ENCODE measurements at places on chromosomes 4 and X. TPM values are rescaled to one million over a fixed set of nuclear protein-coding genes. Genes with fewer than 3 reads are reported as not detected.
A peak's percentile ranks its signal among the peaks of the same experiment; 100 is the strongest.

GRIA2 gene
- 0.54 TPM for total RNA-seq

TRIM2 gene
- total RNA-seq = 122 TPM

CXorf65 gene
- total RNA-seq = 3.0 TPM

ADH1C gene
- total RNA-seq = 9.3 TPM

APELA gene
- 0.25 TPM for total RNA-seq

NEUROG2 gene
- total RNA-seq = not detected

SPINK2 gene
- 1.0 TPM for total RNA-seq

GRCh38 chr4:140851804-140852203 lies 95.6 kb upstream of the TBC1D9 start:
- no peaks in the 10 kb centered on the region for H3K27me3 ChIP-seq
- no peak overlapping the region for H3K27ac ChIP-seq
- no peaks in the 10 kb centered on the region for H3K36me3 ChIP-seq
- no peak for DNase-seq
- no peaks in the 10 kb centered on the region for H3K4me1 ChIP-seq
- no peak overlapping the region for H3K4me3 ChIP-seq

GRCh38 chr4:176830971-176831370 lies 38.2 kb upstream of the VEGFC start:
- H3K36me3 ChIP-seq = no peaks in the 10 kb centered on the region
- no peak overlapping the region for H3K4me3 ChIP-seq

- no peak for DNase-seq
- no peaks in the 10 kb centered on the region for H3K27me3 ChIP-seq
- no peaks in the 10 kb centered on the region for H3K4me1 ChIP-seq
- H3K4me3 ChIP-seq = no peak overlapping the region
Observed at GRCh38 chr4:46270986-46271596, 118.8 kb downstream of the GABRA2 start.

DNA sequence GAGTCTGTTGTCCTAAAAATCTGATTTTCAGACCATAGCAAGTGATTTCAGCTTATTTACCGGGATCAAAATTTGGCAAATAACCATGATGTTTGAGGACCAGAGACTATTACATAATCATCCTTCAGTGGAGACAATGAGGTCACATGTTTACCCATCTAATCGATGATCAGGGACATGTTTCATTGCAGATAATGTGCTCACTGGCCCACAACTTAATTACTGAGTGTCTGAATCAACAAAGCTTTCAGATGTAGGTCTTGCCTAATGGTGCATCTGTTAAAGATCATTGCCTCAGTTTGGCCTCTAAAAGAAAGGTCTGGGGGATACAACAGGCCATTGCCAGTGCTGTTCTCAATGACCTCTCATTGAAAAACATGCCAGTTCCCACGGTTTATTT lies 42.8 kb upstream of the KLHL34 start:
- no peaks in the 10 kb centered on the region for H3K36me3 ChIP-seq
- H3K4me1 ChIP-seq = no peaks in the 10 kb centered on the region
- no peak for DNase-seq
- H3K4me3 ChIP-seq = no peak overlapping the region
- peaks cover 3% of the 10 kb centered on the region for H3K27me3 ChIP-seq

- no peak overlapping the region for H3K27ac ChIP-seq
- H3K4me3 ChIP-seq = no peak overlapping the region
- no peaks in the 10 kb centered on the region for H3K4me1 ChIP-seq
- H3K36me3 ChIP-seq = no peaks in the 10 kb centered on the region
Observed at GRCh38 chr4:176538217-176538925, 218.6 kb downstream of the SPCS3 start.

DNA sequence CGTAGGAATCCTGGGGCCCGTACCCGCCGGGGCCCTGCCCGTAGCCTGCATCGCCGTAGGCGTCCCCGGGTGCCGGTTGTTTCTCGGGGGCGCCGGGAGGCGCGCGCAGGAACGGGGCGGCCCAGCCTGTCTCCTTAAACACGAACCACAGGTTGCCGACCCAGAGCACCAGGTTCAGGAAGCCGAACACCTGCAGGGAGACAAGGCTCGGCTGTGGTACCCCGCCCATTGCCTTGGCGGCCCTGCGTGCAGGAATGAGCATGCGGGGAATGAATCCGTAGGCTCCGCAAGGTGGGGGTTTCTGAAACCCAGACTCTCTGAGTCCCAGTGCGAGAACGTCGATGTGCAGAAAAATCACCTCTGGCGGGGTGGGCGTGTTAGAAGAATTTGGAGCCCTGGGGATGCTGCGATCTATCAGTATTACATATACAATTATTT lies 5.4 kb upstream of the PRICKLE3 start:
- no peaks in the 10 kb centered on the region for H3K36me3 ChIP-seq
- H3K4me1 ChIP-seq = no peaks in the 10 kb centered on the region
- peak overlapping the region; percentile 67 for H3K27ac ChIP-seq
- no peaks in the 10 kb centered on the region for H3K27me3 ChIP-seq

DNA sequence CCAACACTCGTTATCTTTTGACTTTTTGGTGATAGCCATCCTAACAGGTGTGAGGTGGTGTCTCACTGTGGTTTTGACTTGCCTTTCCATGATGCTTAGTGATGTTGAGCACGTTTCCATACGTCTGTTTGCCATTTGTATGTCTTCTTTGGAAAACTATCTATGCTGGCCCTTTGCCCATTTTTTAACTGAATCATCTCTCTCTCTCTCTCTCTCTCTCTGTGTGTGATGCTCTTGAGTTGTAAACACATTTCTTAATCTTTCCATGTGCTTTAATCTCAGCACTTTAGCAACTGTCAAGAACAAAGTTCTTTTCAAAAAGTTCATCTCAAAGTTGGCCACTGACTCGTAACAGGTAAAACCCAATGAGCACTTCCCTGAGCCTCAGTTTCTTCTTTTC lies 10.5 kb downstream of the SORBS2 start:
- H3K4me3 ChIP-seq = no peak overlapping the region
- no peaks in the 10 kb centered on the region for H3K27me3 ChIP-seq
- H3K27ac ChIP-seq = no peak overlapping the region
- H3K4me1 ChIP-seq = peaks cover 8% of the 10 kb centered on the region
- H3K36me3 ChIP-seq = no peaks in the 10 kb centered on the region
- no peak for DNase-seq

DNA sequence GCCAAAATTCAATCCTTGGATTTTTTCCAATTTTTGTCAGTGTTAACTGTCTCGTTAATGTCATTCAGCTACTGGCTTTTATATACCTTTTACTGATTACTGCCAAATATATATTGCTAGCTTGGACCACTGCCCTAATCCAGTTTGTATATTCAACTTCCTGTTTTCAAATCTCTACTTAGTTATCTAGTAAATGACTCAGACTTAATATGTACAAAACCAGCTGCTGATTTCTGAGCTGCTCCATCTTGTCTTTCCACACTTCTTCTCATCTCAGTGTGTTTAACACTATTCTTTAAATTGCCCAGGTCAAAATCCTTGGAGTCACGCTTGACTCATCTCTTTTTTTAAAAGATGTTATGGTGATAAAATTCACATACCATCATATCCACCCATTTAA lies 1196.7 kb downstream of the RAPGEF2 start:
- no peaks in the 10 kb centered on the region for H3K27me3 ChIP-seq
- no peak overlapping the region for H3K27ac ChIP-seq
- DNase-seq = no peak
- H3K4me1 ChIP-seq = no peaks in the 10 kb centered on the region
- no peak overlapping the region for H3K4me3 ChIP-seq
- H3K36me3 ChIP-seq = no peaks in the 10 kb centered on the region

- H3K36me3 ChIP-seq = no peaks in the 10 kb centered on the region
- no peaks in the 10 kb centered on the region for H3K4me1 ChIP-seq
- peak; percentile 54 for DNase-seq
- peaks cover 17% of the 10 kb centered on the region for H3K27me3 ChIP-seq
Observed at GRCh38 chr4:107034996-107035818, 906 bp downstream of the DKK2 start.

DNA sequence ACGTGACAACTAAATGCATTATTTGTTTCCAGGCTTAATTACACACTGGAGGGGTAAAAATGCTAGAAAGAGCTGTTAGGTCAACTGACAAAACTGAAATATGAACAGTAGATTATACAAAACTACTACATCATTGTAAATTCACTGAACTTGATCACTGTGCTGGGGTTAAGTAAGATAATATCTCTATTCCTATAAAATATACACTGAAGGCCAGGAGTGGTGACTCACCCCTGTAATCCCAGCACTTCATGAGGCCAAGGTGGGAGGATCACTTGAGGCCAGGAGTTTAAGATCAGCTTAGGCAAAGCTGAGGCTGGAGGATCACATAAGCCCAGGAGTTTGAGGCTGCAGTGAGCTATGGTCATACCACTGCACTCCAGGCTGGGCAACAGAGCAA lies 31.8 kb upstream of the NKX6-1 start:
- H3K4me1 ChIP-seq = no peaks in the 10 kb centered on the region
- no peak for DNase-seq
- H3K27me3 ChIP-seq = no peaks in the 10 kb centered on the region
- H3K4me3 ChIP-seq = no peak overlapping the region
- no peaks in the 10 kb centered on the region for H3K36me3 ChIP-seq

GRCh38 chr4:24143741-24144140 lies 253.9 kb upstream of the PPARGC1A start:
- H3K36me3 ChIP-seq = no peaks in the 10 kb centered on the region
- no peak overlapping the region for H3K4me3 ChIP-seq
- no peaks in the 10 kb centered on the region for H3K27me3 ChIP-seq
- H3K27ac ChIP-seq = no peak overlapping the region
- no peaks in the 10 kb centered on the region for H3K4me1 ChIP-seq

DNA sequence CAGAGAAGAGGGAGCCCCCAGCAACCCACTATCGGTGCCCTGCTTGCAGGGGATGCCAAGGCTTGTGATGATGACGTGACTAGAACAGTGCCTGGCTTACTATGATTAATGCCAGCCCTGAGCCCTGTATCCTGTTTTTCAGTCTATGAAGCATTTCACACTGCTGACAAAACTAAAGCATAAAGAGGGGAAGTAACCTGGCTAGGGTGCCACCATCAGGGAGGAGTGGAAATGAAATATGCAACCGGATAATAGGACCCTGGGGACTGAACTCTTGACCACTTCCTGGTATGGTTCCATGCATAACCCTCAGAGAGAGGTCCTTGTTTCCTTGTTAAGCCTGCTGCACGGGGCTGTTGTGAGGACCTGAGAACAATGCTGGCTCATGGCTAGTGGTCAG lies 50.3 kb downstream of the MED28 start:
- no peaks in the 10 kb centered on the region for H3K27me3 ChIP-seq
- no peaks in the 10 kb centered on the region for H3K4me1 ChIP-seq
- no peaks in the 10 kb centered on the region for H3K36me3 ChIP-seq
- H3K4me3 ChIP-seq = no peak overlapping the region
- no peak overlapping the region for H3K27ac ChIP-seq

- H3K36me3 ChIP-seq = no peaks in the 10 kb centered on the region
- DNase-seq = no peak
- no peak overlapping the region for H3K4me3 ChIP-seq
- H3K27me3 ChIP-seq = no peaks in the 10 kb centered on the region
Observed at GRCh38 chr4:55030589-55030988, 94.8 kb downstream of the KDR start.

GRCh38 chr4:10001757-10002156 lies 19.5 kb downstream of the SLC2A9 start:
- no peak overlapping the region for H3K4me3 ChIP-seq
- DNase-seq = no peak
- H3K36me3 ChIP-seq = no peaks in the 10 kb centered on the region
- H3K27me3 ChIP-seq = no peaks in the 10 kb centered on the region

DNA sequence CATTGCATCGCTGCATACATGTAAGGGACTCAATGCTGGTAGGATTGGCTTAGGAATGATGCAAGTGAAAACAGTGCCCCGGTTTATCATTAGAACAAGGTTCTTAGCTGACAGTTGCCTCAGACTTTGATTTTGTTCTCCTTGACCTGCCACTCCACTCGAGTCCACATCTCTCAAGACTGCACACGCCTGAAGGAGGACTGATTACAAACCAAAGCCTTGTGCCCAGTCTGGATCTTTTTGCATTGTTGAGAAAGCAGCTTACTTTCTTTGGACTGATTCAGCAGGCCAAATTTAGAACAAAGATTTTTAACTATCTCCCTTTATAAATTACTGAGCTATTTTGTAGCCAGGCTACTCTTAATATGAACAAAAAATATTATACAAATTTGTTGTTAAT lies 125.6 kb downstream of the PTTG2 start:
- H3K27me3 ChIP-seq = no peaks in the 10 kb centered on the region
- DNase-seq = no peak
- no peak overlapping the region for H3K27ac ChIP-seq
- peaks cover 7% of the 10 kb centered on the region for H3K4me1 ChIP-seq
- H3K4me3 ChIP-seq = no peak overlapping the region
- peaks cover 6% of the 10 kb centered on the region for H3K36me3 ChIP-seq

DNA sequence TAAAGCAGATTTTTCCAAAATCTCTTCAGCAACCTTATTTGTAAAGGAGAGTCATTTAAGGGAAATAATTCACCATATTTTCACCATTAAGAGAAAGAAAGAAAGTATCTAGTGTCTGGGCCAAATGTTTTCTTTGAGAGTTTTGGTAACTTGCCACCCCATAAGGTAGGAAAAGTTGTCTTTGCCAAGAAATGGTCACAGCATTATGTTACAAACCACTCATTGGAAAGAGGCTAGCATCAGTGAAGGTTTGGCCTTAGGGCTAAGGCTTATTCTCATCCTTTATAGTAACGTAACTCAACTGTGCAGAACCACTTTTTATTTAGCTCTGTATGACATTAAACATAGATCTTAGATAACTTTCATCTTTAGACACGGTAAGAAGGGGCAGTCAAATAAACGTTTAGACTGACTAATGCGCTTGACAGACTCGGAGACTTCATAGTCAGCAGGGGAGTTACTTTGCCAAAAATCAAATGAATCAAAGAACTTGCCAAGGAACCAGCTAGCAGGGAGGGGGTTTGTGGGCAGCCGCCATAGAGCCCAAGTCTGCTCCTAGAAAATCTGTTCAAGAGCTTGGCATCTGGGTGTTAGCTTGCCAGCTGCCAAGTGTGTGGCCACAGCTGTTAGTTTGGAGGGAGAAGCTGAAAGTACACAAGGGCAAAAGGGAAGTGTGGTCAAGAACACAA lies 182.8 kb upstream of the GRID2 start:
- no peaks in the 10 kb centered on the region for H3K36me3 ChIP-seq
- H3K4me3 ChIP-seq = no peak overlapping the region
- H3K27ac ChIP-seq = no peak overlapping the region
- H3K27me3 ChIP-seq = no peaks in the 10 kb centered on the region
